ENCODE measurements at places on chromosomes 6 and 20.
A peak's percentile ranks its signal among the peaks of the same experiment; 100 is the strongest.

GRCh38 chr6:145883263-145883662 is 68.7 kb upstream of the FBXO30 start:
- DNase-seq: no peak

GRCh38 chr20:25397821-25398220 is 7.2 kb upstream of the ABHD12 start:
- DNase-seq: no peak

DNA sequence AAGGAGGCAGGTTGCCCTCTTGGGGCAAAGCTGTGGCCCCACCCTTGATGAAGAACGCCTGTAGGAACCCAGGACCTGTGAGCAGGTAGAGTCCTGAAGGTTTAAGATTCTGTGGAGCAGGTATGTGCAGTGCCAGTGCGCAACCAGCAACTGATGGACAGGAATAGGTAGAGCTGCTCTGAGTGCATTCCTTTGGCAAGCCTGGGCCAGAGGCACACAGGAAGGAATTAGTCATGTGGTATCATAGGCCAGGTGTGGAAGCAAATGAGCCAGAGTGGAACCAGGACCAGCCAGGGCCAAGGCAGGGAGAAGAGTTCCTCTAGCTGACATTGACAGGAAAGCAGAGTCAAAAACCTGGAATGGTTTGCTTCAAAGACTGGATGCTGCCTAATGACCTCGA is 1.4 kb upstream of the KHDC1 start:
- no peak for DNase-seq

GRCh38 chr6:112912416-112913101 is 565.4 kb downstream of the RFPL4B start:
- no peak for DNase-seq

DNA sequence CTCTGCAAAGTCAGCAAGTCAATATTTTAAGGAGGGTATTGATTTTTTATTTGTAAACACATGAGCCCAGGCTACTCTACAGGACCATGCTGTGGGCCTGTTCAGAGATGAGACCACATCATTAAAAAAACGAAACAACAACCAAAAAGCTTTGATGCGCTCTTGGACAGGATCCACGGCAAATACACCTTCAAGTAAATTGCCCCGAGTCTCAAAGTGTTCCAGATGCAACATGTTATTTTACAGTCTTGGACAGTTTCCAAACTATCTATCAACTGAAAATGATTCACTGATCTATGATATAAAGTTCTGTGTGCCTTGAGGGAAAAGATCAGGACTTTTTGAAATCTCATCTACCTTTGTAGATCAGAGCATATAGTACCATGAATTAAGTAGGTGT is 25.8 kb upstream of the CARMIL1 start:
- DNase-seq: no peak

- DNase-seq: no peak
These were observed 46.4 kb upstream of the CHD6 start for GRCh38 chr20:41664584-41664983.

GRCh38 chr6:63571361-63572043 is 778 bp upstream of the LOC128125822 start:
- peak; percentile 85 for DNase-seq

- no peak for DNase-seq
These were observed 753.4 kb downstream of the QKI start for GRCh38 chr6:164167873-164168405.

GRCh38 chr20:13813910-13814309 is 29.1 kb downstream of the NDUFAF5 start:
- DNase-seq: no peak

DNA sequence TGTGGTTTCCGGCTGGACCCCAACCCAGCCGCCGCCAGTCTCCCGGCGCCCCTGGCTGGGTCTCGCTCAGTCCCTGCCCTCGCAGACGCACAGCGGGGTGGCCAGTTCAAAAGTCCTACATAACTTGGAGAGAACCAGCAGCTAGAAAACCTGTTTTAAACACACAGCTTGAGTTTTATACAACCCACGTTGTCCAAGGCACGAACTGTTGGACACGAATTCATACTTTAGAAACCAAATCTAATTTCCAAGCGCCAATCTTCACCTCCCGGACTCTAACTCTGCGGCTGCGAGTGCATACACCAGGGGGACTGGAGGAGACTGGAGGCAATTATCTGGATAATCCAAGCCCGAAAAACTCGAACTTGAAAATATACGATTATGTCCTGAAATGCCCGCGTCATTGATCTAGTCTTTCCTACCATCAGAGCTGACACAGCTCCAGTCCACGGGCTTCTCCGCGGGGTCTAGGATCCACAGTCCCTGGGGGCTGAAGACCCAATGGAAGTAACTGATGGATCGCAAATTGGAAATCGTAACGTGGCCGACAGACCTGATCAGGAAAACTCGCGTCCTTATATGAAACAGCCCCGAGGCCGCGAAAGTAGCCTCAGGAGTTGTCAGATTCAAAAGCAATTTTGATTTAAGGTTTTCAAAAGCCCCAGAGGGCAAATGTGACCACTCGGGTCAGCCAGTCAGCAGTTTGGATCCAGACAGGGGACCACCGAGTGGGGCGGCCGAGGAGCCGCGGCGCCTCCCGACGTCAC is 843 bp upstream of the HEY2 start:
- DNase-seq: no peak

- no peak for DNase-seq
These were observed 55.7 kb downstream of the SYTL3 start for GRCh38 chr6:158705386-158706126.

DNA sequence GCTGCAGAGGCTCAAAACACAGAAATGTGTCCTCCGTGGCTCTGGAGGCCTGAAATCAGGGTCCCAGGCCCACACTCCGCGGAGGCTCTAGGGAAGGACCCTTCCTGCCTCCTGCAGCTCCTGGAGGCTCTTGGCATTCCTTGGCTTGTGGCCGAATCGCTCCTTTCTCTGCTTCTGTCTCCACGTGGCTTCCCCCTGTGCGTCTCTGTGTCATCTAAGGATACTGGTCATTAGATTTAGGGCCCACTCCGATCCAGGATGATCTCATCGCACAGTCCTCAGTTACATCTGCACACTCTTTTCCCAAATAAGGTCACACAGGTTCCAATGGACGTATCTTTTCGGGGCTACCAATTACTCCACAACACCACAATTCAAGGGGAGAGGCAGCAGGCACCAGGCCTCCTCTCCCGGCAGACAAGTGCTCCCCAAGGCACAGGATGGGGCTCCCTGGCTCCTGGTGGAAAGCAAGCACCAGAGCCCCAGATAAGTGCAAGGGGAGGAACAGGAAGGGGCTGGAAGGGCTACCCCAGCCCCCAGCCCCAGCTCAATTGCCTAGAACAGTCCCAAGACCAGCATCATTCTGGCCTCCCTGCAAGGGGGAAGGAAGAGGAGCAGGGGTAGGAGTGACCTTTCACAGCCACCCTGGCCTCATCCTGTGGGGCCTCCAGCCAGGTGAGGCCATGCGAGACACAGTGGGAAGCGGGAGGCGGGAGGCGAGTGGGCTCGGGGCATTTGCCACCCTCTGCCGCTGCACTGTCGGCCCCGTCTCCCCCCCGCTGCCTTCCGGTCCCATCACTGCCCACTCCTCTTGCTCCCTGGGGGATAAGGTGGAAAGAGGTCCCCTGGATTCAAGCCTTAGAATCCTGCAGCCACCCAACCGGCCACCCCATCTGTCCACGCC is 16.3 kb downstream of the NTSR1 start:
- no peak for DNase-seq

DNA sequence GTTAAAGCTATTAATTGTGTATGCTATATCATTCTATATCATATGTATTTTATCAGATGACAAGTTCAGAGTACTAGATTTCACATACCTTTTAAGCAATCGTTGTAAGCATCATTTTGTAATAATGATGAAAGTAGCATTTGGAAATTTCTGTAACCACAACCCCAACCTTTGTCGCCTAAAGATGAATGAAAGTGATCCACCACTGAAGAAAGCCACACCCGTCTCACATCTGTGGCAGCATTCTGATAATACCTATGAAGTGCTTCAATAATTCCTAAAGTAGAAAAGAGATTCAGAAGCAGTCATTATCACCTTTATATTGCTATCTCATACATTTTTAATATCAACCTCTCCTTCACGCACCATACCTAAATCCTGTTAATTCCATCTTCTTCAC is 16.6 kb downstream of the ZUP1 start:
- no peak for DNase-seq

- no peak for DNase-seq
These were observed 19.4 kb downstream of the COL11A2 start for GRCh38 chr6:33172688-33173534.

- no peak for DNase-seq
These were observed 27.3 kb downstream of the NQO2 start for GRCh38 chr6:3026791-3027626.

- no peak for DNase-seq
These were observed 973 bp downstream of the UBD start for GRCh38 chr6:29558439-29559079.

DNA sequence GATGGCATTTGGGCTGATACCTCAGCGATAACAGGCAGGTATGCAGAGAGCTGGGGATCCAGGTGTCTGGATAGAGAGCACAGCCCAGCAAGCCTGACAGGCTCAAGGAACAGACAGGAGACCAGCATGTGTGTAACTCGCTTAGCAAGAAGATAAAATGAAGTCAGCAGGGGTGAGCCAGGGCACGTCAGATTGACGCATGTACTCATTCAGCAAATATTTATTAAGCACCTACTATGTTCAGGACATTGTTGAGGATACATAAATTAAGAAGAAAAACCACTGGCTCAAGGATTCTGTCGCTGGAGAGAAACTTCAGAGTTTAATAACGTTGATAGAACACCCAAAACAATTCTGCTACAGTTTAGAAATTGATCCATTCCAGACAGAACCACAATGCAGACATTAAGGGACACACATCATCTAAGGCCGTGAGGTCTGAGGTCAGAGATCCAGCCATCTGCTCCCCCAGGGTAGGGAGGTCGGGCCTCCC is 1.0 kb upstream of the DUSP22 start:
- DNase-seq: no peak

DNA sequence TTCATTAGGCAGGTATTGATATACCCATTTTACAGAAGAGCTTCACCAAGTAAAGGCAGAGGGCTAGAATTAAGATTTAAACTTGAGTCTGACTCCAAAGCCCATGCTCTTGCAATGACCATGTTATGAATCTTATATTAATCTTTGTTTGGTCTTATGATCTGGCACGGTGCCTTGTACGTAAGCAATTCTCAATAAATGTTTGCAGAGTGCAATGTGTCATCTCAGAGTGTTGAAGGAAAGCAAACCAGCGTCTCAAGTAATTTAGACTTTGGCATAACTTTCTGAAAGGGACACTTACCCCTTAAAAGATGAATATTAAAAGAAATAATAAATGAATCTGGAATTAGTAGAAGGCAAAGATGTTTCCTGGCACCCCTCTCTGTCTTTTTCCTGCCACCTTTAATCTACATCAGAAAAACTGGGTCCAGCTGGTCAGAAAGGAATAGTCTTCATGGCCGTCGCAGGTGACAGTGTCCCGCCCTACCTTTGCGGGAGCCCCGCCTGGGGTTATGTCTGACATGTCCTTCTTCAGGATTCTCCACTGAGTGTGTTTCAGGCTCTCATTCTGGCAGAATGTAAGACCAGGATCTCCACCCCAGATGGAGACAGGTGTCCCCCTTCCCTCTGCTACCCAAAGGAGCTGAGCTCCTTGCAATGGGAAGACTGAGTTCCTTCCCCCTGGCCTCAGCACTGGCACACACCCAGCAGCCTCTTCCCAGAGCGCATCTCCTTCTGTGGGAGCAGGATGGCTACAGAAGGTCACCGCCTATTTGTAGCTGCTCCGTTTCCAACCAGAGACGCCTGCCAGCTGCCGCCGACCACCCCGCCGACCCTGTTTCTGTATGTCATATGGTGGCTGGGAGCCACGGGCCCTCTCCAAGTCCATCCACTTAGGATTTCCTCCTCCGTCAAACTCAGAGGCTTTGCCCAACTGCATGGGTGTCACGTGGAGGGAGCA is 266.3 kb upstream of the ECI2 start:
- DNase-seq: no peak

- DNase-seq: no peak
These were observed 78.4 kb upstream of the TBC1D7 start for GRCh38 chr6:13406781-13407180.

GRCh38 chr6:90251295-90251992 is 45.2 kb downstream of the BACH2 start:
- DNase-seq: no peak

- no peak for DNase-seq
These were observed 209.0 kb downstream of the SIM1 start for GRCh38 chr6:100255701-100256100.

DNA sequence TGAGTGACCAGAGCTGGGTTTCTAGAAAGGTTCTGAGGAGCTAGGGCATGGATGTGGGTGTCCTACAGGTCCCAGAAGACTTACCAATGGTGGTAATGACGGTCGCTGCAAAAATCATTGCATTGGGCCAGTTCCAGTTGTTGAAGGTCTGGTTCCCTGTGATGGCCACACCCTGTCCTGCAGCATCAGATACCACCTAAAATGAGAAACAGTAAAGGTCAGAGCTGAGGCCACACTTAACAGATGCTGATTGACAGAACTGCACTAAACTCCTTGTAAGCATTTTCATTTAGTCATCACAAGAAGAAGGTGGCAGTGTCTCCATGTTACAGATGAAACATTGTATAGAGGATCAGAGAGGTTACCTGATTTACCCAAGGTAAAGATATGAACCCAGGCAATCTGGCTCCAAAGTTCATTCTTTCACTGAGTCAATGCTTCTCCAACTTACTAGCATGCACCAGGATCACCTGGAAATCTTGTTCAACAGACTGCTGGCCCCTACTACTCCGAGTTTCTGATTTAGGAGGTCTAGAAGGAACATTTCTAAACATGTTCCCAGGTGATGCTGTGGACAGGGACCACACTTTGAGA is 33.4 kb downstream of the KCNK5 start:
- DNase-seq: no peak

DNA sequence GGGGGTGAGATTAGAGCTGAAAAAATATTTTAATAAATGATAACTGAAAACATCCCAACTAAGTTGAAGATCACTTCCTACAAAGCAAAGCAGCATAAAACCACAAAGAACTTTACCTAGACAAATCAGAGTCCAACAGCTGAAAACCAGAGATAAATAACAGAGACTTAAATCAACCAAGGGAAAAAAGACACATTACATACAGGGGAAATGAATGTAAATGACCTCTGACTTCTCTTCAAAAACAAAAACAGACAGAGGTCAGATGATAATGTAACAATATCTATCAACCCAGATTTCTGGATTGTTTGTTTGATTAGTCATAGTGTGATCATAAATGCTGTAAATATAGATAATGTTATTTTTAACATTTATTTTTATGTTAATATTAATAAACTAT is 782.8 kb downstream of the TFAP2A start:
- DNase-seq: no peak

- no peak for DNase-seq
These were observed 178.5 kb downstream of the ARID1B start for GRCh38 chr6:156955494-156956183.

GRCh38 chr20:40422656-40423055 is 266.4 kb downstream of the MAFB start:
- DNase-seq: no peak
